ENCODE measurements at places on chromosomes 12 and 14.
A peak's percentile ranks its signal among the peaks of the same experiment; 100 is the strongest.

GRCh38 chr12:122839907-122840554, 4.8 kb downstream of the HIP1R start:
- no peak for DNase-seq

DNA sequence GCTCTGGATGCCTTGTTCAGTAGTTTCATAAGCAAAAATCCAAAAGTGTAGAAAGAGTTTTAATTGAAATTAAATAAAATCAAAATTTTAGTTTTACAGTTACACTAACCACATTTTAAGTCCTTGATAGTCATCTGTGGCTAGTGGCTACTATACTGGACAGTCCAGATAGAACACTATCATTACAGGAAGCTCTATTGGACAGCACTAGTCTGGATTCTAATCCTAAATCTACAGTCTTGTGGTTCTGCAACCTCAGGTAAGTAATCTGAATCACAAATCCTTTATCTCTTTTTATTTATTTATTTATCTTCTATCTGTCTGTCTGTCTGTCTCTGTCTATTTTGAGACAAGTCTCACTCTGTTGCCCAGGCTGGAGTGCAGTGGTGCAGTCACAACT, 18.0 kb downstream of the RAP1B start:
- DNase-seq = no peak

DNA sequence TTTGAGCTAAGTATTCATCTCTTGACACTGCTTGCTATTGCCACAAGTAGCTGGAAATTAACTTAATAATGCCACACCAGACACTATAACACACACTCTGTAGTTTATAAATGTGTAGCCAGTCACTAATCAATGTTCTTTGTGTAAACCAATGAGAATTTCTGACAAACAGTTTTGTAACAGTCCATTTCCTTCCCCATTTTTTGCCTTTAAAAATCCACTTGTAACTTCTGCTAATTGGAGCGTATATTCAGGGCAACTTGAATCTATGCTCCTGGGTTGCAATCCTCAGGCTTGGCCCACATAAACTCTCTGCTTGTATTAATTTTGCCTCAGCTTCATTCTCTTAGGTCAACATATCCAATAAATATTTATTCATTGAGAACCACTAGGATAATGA, 125.0 kb upstream of the DHRS4 start:
- no peak for DNase-seq

GRCh38 chr12:95022477-95022876, 19.0 kb upstream of the NDUFA12 start:
- DNase-seq = no peak

- peak; percentile 56 for DNase-seq
These were observed 700.6 kb downstream of the DIO2 start for GRCh38 chr14:79510659-79511058.

DNA sequence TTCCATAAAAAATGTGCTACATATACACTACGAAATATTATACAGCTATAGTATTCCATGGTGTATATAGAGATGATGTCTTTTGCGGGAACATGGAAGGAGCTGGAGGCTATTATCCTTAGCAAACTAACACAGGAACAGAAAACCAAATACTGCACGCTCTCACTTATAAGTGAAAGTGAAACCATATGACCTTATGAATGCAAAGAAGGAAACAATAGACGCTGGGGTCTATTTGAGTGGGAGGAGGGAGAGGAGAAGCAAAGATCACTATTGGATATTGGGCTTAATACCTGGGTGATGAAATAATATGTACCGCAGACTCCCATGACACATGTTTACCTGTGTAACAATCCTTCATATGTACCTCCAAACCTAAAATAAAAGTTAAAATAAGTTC, 142.8 kb downstream of the LRFN5 start:
- DNase-seq = peak; percentile 4

GRCh38 chr12:8644345-8645248, 18.0 kb downstream of the MFAP5 start:
- DNase-seq = no peak

- DNase-seq = peak; percentile 51
These were observed 181.1 kb upstream of the HIF1A start for GRCh38 chr14:61513986-61514830.

DNA sequence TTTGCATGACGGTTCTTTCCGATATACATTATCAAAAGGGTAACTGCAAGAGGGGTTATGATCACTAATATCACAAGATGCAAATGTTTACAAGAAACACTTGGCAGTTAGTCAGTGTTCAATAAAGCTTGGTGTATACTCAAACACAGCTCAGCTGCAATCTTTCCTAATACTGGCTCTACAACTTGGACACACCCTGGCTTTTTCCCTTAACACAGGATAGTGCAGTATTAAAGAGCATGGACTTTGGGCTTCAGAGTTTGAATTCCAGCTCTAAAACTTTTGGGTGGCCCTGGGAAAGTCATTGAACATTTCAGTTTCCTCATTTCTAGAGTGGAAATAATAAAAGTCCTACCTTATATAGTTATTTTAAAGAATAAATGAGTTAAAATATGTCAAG, 107.0 kb downstream of the HECTD4 start:
- DNase-seq = no peak

DNA sequence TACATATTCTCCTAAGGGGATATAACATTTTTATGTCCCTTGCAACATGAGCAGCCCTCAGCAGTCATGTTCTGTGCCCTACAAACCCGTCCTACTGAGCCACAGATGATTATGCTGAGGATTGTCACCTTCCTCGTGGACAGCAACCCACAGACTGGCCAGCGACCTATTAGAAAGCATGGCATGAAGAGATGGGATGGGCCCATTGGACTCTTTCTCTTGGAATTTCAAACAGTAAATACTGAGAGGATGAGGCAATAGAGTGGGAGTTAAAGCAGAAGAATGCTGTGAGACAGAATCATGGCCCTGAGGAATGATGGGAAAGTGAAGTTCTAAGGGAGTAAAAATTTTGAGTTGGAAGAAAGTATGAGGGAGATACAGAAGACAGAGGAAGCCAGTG, 149.9 kb upstream of the BTG1 start:
- peak; percentile 64 for DNase-seq

DNA sequence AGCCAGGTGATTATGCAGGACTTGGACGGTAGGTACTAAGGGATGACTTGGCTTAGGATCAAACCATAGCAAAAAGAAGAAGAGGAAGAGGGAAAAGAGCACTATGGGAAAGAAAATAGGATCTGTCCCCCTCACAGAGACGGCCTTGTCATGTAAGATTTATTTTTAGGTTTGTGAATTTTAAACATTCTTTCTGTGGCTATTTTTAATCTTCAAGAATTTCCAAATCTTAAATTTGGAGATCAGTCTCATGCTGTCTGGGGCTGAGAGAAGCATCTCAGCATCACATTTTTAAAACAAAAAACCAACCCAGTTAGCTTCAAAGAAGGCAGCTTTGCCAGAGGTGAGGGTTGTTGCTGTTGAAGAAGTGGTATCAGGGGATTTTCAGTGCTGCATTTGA, 52.6 kb upstream of the STRN3 start:
- no peak for DNase-seq

- DNase-seq = no peak
These were observed 288.7 kb upstream of the DDHD1 start for GRCh38 chr14:53441789-53442188.

GRCh38 chr12:27624586-27624985, 71.7 kb upstream of the REP15 start:
- peak; percentile 13 for DNase-seq

- DNase-seq = peak; percentile 52
These were observed 156.5 kb downstream of the PRKCH start for GRCh38 chr14:61477712-61478462.

DNA sequence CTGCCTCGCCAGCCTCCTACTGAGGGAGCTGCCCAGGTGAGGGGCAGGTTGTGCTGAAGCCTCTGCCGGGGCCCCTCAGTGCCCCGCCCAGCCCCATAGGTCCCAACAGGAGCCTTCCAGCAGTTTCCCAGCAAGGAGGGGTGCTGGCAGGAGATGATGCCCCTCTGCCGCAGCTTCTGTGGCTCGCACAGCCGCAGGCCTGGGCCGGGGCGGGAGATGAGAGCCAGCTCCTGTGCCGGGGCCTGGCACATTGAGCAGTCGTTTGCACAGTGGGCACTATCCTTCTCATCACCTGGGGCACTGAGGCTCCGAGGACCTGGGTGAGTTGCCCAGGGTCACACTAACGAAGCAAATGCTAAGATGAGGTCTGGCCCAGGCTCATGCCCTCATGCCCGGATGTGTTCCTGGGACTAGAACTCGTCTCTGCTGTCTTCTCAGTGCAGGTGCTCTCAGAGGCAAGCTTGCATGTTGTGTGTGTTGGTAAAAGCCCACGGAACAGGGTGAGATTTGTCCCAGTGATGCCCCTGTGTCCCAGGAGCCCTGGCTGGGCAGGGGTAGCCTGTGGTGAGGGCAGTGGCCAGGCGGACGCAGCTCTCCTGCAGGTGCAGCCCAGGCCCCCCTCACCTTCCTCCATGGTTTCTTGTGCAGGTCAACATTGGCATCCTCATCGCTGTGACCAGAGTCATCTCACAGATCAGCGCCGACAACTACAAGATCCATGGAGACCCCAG, 177.5 kb downstream of the ADGRD1 start:
- DNase-seq = no peak

GRCh38 chr14:26597071-26597588, 703 bp downstream of the NOVA1 start:
- DNase-seq = no peak

Measured in AG10803 (cell line).